ENCODE measurements at places on chromosomes 2 and 18.

DNA sequence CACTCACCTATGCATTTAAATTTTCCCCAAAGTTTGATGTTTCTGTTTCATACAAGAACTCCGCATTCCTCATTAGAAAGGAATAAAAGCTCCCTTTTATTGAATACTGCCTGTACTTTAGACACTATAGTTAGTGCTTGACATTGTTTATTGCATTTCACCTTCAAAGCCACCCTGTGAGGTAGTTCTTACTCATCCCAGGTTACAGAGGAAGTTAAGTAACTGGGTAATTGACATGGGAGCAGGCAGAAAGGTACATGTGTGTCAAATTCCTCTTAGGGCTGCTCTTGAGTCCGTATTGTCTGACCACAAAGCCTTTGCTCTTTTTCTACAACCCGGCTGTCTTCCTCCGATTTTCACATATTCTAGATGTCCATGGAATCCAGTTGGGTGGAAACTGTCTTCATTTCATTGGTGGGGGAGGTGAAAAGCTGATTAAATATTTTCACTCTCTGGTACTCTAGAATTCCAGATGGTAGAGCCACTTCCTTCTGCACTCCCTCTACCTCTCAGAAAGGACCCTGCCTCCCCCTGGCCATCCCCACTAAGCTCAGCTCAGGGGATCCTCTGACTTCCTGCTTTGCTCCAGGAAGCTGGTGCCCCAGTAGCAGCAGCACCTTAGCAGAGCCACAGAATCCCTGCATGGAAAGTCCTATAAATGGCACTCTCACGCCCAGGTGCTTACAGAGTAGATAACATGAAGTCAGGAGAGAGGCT, 319.2 kb downstream of the LRATD1 start:
- DNase-seq, result no peak

DNA sequence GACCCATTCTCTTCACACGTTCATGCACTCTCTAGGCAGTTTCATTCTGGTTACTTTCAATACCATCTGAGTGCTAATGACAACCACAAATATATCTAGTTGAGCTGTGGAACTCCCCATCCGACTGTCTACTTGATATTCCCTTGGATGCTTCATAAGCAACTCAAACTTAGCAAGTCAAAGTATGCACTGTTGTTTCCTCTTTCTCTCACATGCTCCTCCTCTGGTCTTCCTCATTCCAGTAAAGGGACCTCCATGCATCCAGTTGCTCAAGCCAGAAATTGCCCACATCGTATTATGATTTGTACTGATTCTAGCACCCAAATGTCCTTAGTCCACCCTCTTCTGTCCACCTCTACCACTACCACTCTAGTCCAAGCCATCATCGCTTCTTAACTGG, 22.3 kb downstream of the SEMA4F start:
- DNase-seq, result no peak

GRCh38 chr2:181848261-181848886, 43.2 kb upstream of the ITPRID2 start:
- DNase-seq, result no peak

DNA sequence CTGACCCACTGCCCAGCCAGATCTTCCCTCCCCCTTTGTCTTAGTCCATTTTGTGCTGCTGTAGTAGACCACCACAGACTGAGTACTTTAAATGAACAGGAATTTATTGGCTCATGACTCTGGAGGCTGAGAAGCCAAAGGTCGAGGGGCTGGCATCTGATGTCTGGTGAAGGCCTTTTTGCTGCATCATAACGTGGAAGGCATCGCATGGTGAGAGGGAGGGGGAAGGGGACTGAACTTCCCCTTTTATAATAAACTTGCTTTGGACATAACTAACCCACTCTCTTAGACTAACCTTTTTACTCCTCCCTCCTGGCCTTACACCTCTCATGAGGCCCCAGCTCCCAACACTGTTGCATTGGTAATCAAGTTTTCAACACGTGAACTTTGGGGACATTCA, 83.8 kb downstream of the MAP4K4 start:
- no peak for DNase-seq

DNA sequence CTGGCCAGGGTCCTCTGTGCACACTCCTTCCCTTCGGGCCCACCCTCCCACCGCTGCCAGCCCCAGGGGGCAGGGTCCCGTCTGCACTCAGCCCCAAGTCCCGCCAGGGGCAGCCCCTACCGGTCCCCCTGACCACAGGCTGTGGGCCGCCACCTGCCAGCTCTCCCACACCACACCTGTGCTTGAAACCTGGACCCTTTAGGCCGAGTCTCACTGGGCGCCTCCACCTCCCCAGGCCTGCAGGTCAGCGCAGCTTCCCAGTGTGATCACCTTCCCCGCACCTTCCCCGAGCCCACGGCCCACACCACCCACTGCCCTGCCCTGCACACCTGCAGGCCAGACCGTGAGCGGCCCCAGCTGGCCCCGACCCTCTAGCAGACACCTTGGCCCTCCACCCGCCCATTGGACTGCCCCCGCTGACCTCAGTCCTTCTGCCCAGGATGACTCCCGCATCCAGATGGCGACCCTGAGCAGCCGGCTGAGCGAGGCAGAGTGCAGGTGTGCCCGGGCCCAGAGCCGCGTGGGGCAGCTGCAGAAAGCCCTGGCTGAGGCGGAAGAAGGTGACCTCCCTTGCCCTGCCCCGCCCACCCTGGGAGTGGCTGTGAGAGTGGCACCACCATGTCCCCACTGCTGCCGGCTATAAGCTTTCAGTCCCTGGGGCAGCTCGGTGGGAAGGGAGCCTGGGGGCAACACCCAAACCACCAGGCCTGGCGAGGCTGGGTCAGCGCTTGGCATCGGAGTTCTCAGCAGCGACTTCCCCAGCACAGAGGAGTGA, 31.3 kb upstream of the SNED1 start:
- no peak for DNase-seq

DNA sequence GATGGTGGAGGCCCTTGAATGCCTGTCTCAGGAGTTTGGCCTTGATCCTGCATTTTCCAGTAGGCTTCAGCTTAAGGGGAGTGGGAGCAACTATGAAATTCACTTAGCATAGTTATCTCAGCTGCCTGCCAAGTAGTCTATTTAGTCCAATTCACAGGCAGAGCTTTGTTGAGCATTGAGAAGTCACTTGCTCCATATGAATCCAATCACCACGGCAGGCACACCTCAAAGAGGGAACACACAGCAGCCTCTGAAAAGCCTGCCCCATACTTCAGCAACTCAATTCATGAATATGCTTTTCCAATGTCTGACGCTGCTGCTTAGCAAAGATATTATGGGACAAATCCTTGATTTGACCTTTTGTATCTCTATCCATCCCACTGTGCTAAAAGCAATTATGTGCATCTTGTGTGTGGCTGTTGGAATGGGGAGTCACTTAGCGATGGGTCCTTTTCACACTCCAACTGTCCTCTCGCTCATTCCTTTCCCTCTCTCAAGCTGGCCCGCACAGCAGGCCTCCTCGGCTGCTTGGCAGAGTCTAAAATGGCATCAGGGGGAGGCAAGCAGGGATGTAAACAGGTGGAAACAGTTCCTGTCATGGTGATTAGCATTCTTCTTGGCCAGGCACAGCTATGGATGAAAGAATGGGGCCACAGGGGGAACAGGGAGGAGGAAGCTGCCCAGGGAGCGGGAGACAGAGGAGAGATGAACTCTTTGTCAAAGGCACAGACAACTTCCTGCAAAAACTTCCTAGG, 56.0 kb upstream of the LRPPRC start:
- DNase-seq, result no peak

DNA sequence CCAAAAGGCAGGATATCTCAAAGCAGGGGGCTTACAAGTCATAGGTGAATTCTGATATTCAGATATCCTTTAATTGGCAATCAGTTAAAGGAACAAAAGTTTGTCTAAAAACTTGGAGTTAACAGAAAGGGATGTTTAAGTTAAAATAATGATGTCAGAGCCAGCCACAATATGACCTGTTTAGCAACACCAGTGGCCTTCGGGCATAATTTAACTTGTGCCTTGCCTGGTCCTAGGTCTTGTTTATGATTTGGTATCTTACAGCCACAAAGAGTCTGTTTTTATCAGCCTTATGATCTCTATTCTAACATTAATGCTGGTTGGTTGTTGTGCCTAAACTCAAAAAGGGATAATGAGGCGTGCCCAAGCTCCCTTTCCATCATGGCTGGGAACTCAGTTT, 252.9 kb downstream of the RNF152 start:
- DNase-seq, result no peak

- DNase-seq, result no peak
Observed at GRCh38 chr2:25168256-25169072, at the start of gene POMC. Gene POMC, minus strand, starts transcription at chr2:25168580. Its CDS starts 3,808 bp downstream, at chr2:25164772.

- no peak for DNase-seq
Observed at GRCh38 chr18:24543086-24543794, 82.8 kb downstream of the HRH4 start.

GRCh38 chr18:9992973-9993520, 79.2 kb downstream of the VAPA start:
- no peak for DNase-seq

DNA sequence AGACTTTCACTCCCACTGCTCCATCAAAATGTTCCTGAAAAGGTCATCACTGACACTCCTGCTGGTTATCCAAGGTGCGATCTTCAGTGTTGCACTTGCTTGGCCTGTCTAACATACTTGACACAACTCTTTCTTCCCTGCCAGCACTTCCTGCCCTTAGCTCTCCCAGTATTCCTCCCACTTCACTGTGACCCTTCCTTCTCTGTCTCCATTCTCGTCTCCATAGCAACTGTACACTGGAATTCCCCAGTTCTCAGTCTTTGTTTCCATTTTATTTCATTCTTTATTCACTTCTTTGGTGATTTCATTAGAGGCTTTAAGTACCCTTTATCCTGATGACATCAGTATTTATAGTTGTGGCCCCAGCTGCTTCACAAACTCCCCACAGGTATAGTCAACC, 333.0 kb downstream of the IRS1 start:
- DNase-seq, result no peak

GRCh38 chr2:60530660-60531281, 22.7 kb downstream of the BCL11A start:
- DNase-seq, result no peak

GRCh38 chr2:62713837-62714236, 8.3 kb downstream of the EHBP1 start:
- no peak for DNase-seq

GRCh38 chr2:233208382-233209116, 42.9 kb upstream of the ATG16L1 start:
- no peak for DNase-seq

DNA sequence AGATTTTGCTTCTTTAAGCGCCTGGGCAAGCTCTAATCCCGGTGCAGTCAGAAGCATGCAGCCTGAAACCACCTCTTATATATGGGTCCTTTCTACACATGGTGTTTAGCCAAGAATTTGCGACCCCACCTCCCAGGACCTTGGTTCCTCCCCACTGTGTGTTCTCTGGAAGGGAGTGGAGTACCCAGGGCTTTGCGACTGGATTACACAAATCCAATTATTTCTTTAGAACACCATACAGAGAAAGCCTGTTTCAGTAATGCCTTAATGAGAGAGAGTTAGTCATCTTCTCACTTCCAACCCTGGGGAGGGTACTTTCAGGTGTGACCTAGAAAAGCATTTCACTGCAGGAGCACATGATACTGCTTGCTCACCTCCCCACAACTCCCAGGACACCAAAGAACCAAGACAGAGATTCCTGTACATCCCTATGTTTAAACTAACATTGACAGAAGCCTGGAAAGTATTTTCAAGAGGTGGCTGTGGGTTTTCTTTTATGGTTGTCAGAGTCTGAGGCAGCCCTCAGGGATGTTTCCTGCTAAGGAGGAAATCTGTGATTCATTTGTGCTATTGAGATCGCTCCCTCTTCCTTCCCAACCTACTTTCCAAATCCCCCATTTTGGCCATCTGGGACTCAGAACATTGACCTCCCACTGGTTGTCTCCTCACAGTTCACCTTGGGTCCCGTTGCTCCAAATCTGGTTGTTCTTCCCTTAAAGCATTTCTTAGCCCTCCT, at the start of gene CAPN14:
CAPN14 (minus strand) TSS at position 51 of the 736 bp plus-strand sequence. CDS start 12,068 bp downstream, outside the sequence.
- no peak for DNase-seq

DNA sequence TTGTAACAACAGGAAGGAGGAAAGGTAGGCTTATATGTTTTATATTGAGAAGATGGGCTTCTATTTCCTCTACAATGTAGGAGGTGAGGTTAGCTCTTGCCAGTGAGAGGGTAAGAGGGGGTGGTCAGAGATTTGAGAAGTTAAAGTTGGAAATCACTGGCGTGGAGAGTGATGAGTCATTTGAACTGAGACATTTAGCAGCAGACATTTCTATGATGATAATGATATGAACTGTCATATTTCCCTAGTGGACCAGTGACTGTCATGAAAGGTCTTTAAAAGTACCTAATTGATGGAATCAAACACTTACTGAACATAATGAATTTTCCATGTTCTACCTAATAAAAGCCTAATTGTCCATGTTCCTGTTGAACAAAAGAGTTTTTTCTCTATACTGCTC, 126.1 kb downstream of the FAM161A start:
- DNase-seq, result no peak

DNA sequence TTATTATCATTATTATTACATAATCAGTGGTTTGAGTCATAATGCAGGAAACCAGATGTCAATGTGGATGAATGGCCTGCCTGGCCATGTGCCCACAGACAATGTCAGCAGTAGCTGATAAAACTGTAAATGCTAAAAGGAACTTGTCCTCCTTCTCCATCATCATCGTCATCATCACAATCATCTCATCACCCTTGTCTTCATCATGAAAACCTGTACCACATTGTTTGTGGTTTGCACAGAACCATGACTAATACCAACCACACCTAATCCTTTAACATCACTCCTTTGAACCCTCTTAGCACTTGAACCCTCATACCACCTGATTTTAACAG, 96.0 kb downstream of the HNMT start:
- no peak for DNase-seq

DNA sequence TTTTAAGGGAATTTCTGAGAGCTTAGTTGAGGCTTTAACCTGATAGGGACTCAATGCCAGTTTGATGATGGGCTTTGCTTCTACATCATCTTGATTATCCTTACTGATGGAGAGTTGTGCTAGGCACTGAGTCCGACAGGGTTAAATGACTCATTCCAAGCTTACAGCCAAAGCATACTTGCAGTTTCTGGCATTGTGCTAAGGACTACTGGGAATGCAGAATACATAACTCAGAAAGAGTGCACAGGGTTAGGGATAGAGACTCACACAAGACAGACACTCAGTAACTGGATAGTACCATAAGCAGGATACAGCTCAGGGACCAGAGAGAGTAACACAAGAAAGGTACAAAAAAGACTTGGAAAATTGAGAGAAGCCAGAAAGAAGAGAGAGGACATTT, 94.1 kb upstream of the SLC14A2 start:
- DNase-seq, result no peak

GRCh38 chr2:139622691-139623090, 842.5 kb upstream of the NXPH2 start:
- no peak for DNase-seq

- DNase-seq, result no peak
Observed at GRCh38 chr2:211981451-211981850, 557.2 kb downstream of the ERBB4 start.

DNA sequence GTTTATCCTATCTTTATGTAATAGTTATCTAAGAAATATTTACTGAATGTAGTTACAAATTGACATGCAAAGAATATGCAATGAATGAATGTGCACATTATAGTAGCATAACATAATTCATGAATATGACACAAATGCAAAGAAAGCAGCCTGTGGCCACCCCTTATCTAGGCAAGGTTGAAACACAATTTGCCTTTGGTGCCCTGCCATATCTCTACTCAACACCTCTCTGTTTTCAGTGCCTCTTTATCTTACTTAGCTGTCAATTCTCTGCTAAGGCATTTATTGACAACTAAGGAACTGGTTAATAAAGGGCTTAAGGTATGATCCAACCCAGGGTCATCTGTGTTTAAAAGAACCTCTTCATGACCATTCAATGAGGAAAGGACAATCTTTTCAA, 18.9 kb downstream of the REV1 start:
- no peak for DNase-seq

Data from stimulated activated CD8-positive, alpha-beta memory T cell treated with anti-CD3 and anti-CD28 coated beads, Interleukin-12 subunit alpha, Interleukin-12 subunit beta, amount 100 ng/mL, for 4 hours (primary cell).